ENCODE measurements at places on chromosomes 16 and 17.

GRCh38 chr17:537133-537532, 177.5 kb downstream of the VPS53 start:
- no peak for DNase-seq

DNA sequence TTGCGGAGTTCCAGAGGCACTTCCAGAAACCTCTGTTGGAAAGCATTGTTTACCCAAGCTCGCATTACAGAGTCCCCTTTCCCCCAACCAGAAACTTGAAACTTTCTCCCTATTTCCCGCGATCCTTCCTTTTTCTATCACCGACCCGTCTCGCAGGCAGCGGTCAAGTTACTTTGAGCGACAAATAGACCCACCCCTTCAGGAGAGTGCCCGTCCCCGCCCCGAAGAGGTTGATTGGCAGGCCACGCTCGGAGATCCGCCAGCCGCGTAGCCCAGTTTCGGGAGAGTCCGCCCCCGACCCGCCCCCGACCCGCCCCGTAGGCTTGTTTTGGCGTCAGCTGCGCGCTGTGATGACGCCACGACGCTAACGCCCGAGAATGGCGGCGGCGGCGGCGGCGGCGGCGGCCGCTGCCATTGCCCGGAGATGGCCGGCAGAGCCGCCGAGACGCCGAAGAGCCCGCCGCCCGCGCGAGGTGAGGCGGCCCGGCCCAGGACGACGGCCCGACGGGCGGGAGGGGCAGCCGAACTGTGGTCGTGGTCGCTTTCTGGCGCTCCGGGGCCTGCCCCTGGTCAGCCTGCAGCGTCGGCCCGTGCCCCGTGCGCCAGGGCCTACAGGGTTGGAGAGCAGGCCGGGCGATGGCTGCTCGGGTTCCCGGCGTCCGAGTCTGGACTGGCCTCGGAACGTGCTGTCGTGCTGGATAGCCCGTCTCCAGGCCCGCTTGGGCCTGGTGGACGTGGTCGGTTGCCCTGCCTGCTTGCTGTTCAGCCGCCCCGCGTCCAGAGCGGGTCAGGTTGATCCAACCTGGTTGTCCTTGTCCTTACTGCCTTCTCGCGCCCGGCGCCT, at the start of gene PSKH1:
Gene PSKH1 (plus strand): TSS at position 356 of the 844 bp plus-strand sequence. CDS start 15,496 bp downstream, outside the sequence.
- DNase-seq, result peak; percentile 90

- DNase-seq, result no peak
Measured at GRCh38 chr17:68455901-68456338, 1.4 kb downstream of the WIPI1 start.

- no peak for DNase-seq
Measured at GRCh38 chr16:86899151-86899550, 320.8 kb downstream of the FOXL1 start.

DNA sequence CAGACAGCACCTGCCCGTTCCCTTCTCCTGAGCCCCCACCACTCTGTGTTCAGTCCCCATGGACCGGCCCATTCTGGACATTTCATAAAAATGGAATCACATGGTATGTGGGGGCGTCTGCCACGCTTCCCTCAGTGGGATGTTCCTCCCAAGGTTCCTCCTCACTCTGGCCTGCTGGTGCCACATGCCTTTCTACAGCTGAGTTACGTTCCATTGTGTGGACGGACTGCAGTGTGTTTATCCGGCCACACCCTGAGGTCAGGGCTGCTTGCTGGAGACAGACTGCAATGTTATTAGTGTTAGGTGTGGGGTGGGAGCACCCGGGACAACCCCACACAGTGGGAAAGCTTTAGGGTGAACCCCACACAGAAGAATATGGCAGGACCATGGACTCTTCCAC, 5.9 kb upstream of the AATK start:
- no peak for DNase-seq

DNA sequence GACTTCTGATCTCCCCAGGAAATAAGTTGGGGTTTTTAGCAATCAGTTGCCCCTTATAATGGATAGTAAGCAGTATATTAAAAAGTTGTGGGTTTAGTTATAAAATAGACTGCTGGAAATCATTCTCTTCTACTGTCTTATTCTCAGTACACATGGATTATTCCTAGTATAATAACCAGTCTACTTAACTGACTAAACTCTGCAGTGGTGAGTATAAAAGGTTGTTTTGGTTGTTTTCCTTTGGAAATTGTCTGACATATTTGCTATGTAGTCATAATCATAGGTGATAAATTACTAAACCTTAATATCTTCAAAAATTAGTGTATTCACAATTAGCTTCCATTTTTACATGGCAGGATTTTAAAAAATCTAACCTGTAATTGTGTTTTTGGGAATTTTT, 31.4 kb downstream of the CTCF start:
- no peak for DNase-seq

DNA sequence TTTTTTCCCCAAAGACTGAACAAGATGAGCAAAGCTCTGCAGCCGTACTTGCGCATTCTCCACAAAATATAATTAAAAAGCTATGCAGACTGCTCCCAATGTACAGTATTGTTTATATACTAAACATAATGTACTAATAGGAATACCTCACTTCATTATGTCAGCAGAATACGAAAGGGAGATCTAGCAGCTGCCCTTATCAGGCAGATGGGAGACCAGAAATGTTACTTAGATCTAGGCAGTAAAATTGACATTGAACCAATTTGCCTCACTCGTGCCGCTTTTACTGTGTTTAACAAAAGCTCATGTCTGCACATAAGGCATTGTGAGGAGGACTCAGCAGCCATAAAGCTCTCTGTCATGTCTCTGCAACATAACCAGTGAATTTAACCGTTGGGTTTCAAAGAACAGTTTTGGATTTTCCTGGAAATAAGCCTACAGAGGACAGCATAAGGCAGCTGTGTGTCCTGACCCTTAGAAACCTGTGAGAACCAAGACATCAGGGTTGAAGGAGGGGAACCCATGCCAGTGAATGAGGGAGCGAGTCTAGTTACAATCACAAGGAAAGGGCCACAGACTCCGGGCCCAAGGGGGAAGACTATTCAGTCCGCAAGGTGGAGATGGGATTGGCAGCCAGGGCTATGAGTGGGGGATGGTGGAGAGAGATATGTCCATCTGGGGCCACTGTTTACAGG, 71.4 kb downstream of the GNAO1 start:
- DNase-seq, result no peak

DNA sequence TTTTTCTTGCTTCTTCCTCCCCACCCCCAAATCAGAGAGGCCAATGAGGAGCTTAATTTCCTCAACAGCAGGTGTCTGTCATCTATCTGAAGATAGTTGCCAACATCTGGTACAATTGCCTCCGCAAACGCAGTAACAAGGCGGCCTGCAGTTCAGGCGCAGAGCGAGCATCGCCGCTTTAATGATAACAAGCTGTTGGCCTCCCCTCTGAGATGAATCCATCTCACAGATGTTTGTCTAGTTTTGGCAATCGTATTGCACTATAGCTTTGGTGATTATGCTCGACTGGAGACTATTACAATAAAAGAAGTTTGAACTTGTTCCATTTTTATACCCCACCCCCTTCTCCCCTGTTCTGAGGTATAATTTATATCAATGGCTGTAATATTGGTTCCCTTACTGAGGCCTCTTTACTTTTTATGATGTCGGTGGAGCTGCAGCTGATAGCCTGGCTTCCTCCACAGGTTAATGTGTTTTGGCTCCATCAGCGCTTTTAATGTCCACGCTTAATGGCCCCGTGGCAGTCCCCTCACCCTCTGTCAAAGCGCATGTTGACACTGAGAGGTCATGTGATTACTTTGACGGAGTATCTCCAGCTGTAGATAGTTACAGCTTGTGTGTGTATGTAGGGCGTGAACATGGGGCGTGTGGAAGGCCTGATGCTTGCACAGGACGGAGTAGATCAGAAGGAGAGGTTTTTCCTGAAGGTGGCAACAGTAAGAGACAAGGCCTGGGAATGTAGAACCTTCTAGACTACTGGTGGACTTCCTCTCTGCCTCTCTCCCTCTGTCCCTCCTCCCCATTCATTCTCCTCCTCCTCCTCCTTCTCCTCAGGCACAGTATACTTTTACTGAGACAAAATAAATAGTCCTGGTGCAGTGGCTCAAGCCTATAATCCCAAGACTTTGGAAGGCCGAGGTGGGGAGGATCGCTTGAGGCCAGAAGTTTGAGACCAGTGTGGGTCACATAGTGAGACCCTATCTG, 164.7 kb downstream of the MSI2 start:
- no peak for DNase-seq

- no peak for DNase-seq
Measured at GRCh38 chr17:78111016-78111726, 17.4 kb downstream of the TMC6 start.

DNA sequence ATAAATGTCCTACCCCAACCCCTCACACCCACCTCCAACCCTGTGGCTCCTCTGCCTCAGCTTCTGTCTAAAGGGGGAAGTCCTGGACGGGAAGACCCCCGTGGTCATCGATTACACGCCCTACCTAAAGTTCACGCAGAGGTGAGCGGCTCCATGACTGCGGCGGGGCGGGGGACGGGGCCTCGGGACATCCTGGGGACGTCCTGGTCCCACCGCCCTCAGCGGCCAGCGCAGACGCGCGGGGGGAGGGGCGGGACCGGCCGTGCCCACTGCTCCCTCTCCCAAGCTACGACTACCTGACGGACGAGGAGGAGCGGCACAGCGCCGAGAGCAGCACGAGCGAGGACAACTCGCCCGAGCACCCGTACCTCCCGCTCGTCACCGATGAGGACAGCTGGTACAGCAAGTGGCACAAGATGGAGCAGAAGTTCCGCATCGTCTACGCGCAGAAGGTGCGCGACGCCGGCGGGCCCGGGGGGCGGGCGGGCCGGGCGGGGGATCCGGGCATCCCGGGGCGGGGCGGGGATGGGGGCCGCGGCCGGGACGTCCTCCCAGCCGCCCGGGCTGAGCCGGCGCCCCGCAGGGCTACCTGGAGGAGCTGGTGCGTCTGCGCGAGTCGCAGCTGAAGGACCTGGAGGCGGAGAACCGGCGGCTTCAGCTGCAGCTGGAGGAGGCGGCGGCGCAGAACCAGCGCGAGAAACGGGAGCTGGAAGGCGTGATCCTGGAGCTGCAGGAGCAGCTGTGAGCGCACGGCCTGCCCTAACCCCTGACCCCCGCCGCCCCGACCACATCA, 6.7 kb downstream of the RUNDC3A start:
- no peak for DNase-seq

GRCh38 chr17:35876534-35876933, 3.6 kb downstream of the CCL5 start:
- DNase-seq, result no peak

DNA sequence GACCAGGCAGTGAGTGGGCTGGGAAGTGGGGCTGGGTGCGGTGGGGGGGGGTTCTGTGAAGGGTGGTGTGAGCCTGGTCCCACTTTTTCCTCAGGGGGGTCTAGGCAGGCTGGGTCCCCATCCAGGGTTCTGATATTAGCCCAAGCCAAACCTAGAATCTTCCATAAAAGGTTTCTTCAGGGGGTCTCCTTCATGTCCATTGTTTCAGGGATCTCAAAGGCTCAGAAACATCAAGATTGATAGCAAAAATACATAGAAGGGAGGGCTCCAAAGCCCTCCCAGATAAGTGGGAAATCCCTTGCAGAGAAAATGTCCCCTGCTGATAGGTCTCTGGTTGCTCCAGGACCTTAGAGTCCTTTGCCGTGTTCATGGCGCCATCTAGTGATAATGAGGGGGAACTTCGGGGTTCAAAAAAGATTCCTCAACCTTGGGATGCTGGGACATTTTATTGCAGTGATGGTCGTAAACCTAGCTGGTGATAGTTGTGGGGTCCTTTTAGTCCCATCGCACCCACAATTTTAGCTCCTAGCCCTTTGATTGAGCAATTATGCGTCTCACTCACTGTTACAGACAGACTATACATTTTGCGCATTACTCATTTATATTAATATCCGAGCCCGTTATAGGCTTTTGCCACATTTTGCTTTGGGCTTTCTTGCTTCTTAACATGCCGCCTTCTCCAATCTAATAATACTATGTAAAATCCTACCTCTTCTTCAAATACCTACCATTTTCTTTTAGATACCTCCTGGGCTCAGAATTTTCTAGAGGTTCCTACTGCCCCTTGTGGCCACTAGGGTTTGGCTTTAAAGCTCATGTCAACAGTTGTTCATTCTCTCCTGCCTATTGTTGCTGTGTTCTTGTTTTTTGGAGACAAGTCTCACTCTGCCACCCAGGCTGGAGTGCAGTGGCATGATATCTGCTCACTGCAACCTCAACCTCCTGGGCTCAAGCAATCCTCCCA, 35.1 kb downstream of the IGF2BP1 start:
- no peak for DNase-seq

DNA sequence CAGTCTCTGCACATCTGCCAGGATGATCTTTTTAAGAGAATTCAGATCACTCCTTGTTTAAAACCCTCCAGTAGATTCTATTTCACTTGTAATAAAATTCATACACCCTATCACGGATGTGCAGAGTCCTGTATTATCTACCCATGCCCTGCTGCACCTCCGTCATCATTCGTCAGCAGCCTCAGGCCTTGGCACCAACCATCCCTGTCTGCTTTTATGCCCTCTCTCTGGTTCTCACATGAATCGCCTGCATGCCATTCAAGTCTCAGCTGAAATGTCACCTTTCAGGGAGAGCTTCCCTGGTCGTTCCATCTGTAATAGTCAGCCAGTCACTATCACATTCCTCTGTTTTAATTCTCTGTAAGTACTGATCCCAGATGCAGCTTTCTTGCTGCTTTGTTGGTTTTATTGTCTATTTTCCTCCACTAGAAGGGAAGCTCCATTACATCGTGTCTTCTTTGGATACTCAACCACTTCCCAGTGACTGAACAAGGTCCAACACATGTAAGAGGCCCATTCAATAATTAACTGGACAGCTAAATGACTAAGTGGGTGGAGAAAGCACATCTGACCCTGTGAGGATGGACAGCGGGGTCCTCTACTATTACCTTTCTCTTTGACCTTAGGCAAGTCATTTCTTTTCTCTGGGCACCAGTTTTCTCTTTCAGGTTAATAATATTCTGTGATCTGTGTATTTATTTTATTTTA, 81.2 kb upstream of the GOT2 start:
- no peak for DNase-seq

DNA sequence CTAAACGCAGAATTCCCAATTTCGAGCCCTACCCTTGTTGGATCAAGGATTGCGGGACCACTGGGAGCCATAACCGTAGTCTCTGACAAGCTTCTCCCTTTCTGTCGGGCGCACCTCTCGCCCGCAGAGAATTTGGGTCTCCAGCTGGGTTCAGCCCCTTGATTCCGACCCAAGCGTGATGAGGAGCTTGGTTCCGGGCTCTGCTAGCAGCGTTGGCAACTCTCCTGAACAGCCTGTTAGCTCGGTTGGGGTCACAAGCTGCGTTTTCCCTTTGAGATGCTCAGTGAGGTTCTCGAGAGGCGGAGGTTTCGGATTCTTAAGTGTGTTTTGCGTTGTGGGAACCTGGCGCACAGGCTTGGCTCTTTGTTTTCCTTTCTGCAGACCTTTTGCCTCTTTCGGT, 655 bp downstream of the ATXN1L start:
- no peak for DNase-seq

- no peak for DNase-seq
Measured at GRCh38 chr16:30963925-30964511, 6.5 kb downstream of the SETD1A start.

- DNase-seq, result no peak
Measured at GRCh38 chr16:52404546-52404945, 142.4 kb downstream of the TOX3 start.

All from stimulated activated CD8-positive, alpha-beta memory T cell treated with anti-CD3 and anti-CD28 coated beads, Interleukin-4, amount 100 ng/mL, for 4 hours (primary cell).